SIG-M5 (cell line): ENCODE measurements at places on chromosomes 16 and 17.

DNA sequence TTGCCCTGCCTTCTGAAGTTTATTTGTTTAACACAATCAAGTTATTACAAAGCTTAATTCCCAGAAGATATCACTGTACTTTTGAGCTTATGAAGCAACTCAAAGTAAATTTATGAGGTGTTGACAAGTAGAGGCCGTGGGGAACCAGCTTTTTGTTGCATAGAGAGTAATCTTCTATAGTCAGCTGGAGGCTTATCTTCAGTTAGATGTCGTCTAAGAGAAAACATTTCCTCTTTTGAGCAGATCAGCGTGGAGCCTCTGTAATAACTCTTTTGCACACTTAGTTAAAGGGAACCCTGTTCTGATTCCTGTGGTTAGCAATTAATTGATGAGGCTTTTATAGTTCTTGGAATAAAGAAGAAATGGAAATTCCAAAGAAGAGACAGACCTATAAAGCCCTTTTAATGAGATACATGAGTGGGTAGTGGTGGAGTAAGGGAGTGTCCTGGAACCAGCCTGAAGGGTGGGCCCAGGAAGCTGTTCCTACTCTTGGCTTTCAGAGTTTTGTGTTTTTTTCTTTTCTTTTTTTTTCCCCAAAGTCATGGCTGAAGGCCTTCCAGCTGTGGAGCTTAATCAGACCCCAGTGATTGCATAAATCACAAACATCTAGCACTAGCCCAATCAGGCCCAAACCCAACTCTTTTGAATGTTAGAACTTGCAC lies 28.9 kb upstream of the MAP3K14 start:
- DNase-seq = no peak

DNA sequence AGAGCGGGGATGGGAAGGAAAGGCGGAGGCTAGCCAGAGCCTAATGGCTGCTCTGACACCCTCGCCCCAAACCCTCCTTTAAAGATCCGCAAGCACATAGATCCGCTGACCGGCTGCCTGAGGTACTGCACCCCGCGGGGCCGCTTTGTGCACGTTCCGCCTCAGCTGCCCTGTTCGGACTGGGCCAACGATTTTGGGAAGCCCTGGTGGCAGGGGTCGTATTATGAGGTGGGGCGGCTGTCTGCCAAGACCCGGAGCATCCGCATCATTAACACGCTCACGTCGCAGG lies 663 bp downstream of the CYB5D1 start:
- peak; percentile 44 for DNase-seq

DNA sequence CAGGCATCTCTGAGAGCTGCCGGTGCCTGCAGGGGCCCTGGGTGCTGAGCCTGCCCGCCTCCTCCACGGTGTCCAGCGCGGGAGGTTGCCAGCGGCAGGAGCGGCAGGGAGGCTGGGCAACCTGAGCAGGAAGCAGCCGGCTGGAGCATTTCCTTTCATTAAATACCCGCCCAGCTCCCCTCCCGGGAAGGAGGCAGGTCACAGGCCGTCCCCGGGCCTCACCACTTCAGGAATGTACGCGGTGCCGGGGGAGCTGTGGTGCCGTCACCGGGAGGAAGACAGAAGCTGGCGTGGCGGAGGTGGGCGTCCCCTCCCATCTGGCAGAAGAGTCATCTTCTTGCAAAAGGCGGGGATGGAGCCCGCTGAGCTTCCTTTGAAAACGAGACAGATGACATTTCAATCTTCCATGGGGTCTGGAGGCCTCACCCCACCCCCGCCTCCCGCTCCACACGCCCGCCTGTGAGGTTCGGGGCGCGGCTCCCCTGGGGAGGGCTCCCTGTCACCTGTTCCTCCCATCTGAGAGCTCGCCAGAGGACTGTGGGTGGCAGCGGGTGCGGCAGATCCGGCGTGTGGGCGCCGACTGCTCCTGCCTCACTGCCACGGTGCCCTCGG lies 16.0 kb downstream of the SOX8 start:
- no peak for DNase-seq

DNA sequence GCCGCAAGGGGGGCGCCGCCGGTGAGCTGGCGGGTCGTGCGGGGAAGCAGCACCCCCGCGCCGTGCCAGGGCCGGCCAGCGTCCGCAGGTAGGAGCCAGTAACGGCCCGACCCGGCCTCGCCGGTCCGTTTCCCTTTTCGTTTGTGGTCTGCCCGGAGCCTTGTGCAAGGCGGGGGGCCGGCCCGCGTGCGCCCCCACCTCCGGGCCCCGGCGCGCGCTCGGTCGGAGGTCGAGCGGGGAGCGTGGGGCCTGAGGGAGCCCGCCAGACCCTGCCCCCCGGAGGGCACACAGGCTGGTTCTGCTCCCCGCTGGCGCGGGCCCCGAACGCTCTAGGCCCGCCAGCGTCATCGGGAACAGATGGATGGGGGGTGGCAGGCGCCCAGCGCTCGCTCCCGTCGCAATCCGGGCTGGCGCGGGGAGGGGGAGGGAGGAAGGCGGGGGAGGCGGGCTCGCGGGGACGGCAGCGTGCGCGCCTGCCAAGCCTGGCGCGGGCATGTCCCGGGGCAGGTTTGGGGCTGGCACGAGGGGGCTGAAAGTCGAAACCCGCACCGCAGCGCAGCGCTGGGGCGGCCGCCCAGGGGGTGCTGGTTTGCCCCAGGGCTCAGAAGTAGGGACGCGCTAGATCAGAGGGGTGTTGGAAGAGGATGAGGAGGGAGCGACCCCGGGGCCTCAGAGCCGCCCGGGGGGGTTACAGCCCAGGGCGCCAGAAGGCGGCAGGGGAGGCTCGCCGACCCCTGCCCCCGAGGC lies 1.5 kb upstream of the GSE1 start:
- no peak for DNase-seq

GRCh38 chr17:66915204-66915611 lies 49.3 kb upstream of the CACNG4 start:
- no peak for DNase-seq

DNA sequence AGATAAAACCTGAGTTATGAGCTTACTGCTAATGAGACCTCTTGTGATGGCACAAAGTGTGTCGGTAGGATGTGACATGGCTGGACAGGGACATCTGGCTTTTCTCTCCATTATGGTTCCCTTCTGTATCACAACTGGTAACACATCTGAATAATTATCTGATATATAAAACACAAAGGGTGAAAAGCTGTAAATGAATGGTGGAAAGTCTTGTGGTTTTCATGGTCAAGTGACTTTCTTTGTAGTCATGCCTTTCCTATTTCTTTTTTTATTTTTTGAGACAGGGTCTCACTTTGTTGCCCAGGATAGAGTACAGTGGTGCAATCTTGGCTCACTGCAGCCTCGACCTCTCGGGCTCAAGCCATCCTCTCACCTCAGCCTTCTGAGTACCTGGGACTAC lies 35.3 kb upstream of the ZFHX3 start:
- no peak for DNase-seq

DNA sequence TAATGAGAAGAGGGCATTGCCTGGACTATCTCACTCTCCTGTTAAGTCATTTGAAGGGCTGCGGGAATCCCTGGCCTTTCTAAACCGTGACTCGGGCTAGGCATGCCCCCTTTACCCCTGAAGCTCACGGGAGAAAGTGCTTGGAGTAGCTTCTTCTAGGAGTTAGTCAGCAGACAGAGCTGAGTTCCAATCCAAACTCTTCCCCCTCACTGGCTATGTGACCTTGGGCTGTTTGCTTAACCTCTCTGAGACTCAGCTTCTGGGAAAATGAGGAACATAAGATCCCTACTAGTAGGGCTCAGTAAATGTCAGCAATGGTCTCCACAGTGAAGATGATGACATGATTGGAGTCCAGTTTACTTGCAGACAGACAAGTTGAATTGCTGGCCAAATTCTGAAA lies 5.7 kb upstream of the B9D1 start:
- no peak for DNase-seq

GRCh38 chr17:10683853-10684252 lies 13.5 kb downstream of the SCO1 start:
- DNase-seq = no peak

GRCh38 chr17:68424861-68425260 lies 32.4 kb downstream of the WIPI1 start:
- no peak for DNase-seq

- no peak for DNase-seq
Measured at GRCh38 chr16:19829844-19830692, 54.6 kb downstream of the GPRC5B start.

GRCh38 chr17:34486761-34487160 lies 92.6 kb upstream of the TMEM132E start:
- no peak for DNase-seq

GRCh38 chr17:46994993-46995392 lies 15.9 kb upstream of the RPRML start:
- no peak for DNase-seq

DNA sequence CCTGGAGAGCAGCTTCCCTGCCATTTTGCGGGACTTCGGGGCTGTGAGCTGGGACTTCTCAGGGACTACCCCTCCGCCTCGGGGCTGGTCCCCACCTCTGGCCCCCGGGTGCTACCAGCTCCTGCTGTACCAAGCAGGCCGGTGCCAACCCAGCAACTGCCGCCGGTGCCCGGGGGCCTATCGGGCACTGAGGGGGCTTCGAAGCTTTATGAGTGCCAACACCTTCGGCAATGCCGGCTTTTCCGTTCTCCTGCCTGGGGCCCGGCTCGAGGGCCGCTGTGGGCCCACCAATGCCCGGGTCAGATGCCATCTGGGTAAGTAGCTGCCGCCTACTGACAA lies 1.3 kb downstream of the ASPHD1 start:
- DNase-seq = no peak

- DNase-seq = no peak
Measured at GRCh38 chr17:15342460-15342859, 1.1 kb upstream of the TEKT3 start.
